GM19239 (cell line): ENCODE measurements at places on chromosomes 1 and 21.

GRCh38 chr1:22260860-22261432, 118.0 kb upstream of the WNT4 start:
- no peak for DNase-seq

- no peak for DNase-seq
These were observed 8.2 kb upstream of the TARBP1 start for GRCh38 chr1:234486858-234487840.

DNA sequence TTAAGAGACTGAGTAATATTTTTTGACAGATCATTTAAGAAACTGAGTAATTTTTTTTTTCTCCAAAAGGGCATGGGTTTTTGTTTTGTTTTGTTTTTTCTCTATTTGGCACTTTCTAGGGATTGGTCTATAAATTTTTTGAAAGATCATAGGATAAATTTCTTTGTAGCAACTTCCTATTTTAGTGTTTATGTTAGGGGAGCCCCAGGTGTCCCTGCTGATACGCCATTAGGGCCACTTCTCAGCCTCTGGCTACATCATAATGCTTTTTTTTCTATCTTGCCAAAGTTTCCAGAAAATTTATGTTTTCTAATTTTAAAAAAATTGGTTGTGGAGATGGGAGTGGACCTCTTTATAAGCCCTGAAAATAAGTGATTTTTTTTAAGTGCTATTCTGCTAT, 2.6 kb downstream of the GABPA start:
- no peak for DNase-seq

GRCh38 chr1:209045331-209046057, 538.0 kb upstream of the CAMK1G start:
- no peak for DNase-seq

- DNase-seq = no peak
These were observed 11.9 kb upstream of the PIGR start for GRCh38 chr1:206958144-206958543.

DNA sequence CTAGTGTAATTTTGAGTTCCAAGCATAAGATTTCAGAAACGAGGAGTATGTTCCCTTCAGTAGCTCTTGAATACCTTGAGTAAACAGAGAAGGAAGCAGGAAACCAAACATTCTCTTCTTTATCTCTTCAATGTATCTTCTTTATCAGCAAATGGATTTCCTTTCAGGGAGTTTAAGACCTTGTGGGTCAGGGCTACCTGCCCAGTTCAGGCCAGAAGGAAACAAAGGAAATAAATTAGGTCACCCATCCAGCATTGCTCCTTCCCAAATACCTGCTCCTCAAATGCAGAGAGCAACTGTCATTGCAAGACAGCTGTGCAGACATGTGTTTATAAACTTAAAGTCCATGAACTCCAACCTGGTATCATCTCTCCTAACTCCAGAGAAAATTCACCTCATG, 130.1 kb upstream of the SOD1 start:
- no peak for DNase-seq

GRCh38 chr1:21189421-21189820, 12.7 kb upstream of the EIF4G3 start:
- no peak for DNase-seq

- DNase-seq = no peak
These were observed 22.9 kb downstream of the ELAPOR1 start for GRCh38 chr1:109136766-109137165.

- DNase-seq = peak; percentile 73
These were observed 12.3 kb upstream of the GSTM4 start for GRCh38 chr1:109643385-109644230.

DNA sequence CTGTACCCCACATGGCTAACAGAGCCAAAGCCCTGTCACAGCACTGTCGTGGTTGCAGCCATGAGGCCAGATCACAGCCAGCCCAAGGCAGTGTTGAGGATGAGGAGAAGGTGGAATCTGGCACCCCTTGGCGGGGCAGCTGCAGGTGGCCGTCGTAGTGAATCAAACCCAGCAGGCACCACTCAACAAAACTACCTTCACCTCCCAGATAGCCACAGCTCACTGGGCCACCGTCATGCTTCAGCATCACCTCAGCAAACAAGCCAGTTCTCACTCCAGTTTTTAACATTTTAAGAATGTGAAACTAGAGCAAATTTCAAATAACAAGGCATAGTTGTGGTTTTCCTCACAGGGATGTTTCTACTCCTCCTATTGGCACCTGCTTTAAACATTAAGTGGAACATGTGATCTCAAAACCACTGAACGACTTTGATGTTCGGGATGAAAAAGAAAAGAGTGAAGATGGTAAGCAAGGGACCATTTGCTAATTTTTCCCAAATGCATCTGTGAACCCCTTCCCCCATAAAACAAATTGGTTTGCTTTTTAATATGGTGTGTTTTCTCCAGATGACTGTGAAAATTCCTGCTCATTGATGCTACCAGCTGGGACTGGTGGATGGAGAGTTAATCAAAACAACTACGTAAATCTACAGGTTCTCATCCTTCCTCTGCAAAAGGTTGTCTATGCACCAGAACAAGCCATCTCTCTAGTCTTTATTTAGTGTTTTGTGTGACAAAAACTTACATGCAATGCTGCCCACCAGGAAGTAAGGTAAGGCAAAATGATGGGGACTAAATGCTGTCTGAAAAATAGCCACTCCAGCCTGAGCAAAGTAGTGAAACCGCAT, 45.5 kb downstream of the TOR1AIP2 start:
- no peak for DNase-seq

DNA sequence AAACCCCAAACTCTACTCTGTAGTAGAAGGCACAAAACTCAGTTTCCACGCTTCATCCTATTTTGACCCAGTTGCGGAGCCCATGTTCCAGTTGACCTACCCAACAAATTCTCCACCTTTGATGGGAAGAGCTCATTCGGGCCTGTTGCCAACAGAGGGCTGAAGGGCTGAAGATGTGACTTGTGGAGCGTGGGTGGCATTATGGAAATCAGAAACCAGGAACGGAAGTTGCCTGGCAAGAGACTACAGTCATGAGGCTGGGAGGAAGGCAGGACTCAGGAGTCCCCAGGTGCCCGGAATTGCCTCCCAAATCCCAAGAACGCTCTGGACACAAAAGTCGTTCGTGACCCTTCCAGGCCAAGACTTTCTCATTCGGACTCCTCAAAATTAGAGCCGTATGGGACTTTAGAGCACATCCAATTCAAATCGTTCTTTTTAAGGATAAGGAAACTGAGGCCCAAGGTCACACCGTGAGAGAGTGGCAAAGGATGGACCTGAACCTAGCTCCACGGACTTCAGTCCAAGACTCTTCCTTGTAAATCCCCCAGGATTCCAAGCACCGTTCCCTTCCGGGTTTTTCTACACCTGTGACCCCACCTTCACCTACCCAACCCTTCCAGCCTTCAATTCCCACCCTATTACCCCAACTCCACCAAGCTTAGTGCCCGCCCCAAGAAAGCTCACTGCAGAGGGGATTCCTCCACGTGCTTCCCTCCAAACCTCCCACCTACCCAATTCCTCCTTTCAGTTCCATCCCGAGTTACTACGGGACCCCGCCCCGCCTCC, 739 bp downstream of the SMG5 start:
- no peak for DNase-seq

DNA sequence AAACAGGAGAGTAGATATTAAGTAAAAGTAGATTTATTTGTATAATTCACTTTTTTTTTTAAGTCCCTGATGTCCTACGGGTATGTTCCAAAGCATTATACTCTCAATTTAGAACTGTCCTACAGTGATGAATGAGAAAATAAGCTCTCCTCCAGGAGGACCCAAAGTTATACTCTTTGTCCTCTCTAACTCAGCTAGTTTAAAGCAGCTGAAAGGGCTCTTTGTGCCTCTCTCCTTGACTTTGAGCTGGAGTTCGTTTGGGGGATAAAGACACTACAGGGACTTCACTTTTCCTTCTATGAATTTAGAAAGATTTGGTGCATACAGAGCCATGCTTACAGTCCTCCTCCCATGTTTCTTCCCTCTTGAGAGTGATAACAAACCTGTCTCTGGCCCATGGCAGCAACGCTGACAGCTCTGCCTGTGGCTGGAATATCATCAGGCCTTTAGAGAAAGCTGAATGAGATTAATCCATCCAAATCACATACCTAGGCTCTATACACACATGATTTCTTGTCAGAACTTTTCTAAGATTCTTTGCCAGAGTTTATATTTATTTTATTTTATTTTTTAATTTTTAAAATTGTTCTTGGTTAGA, 134.3 kb downstream of the PIK3R3 start:
- no peak for DNase-seq

GRCh38 chr21:36125512-36126207, 9.2 kb upstream of the CBR3 start:
- no peak for DNase-seq

GRCh38 chr1:53559854-53560580, 100.8 kb downstream of the DMRTB1 start:
- no peak for DNase-seq

DNA sequence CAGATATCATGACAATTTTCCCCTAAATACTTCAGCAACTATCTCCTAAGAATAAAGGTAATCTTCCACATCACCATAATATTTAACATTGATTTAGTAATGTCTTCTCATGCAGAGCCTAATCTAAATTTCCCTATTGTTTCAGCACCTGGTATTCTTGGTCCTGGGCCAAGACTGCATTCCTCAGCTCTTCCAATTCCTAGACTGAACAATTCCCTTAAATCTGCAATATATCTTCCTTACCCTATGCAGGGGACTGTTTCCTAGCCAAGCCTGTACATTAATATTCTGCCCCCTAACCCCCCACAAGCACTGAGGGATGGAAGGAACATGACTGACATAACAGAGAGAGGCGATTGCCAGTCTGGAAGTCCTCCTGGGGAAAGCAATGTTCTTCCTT, 28.7 kb upstream of the DISP1 start:
- no peak for DNase-seq

GRCh38 chr1:155968670-155969069, 9.7 kb downstream of the ARHGEF2 start:
- DNase-seq = no peak

DNA sequence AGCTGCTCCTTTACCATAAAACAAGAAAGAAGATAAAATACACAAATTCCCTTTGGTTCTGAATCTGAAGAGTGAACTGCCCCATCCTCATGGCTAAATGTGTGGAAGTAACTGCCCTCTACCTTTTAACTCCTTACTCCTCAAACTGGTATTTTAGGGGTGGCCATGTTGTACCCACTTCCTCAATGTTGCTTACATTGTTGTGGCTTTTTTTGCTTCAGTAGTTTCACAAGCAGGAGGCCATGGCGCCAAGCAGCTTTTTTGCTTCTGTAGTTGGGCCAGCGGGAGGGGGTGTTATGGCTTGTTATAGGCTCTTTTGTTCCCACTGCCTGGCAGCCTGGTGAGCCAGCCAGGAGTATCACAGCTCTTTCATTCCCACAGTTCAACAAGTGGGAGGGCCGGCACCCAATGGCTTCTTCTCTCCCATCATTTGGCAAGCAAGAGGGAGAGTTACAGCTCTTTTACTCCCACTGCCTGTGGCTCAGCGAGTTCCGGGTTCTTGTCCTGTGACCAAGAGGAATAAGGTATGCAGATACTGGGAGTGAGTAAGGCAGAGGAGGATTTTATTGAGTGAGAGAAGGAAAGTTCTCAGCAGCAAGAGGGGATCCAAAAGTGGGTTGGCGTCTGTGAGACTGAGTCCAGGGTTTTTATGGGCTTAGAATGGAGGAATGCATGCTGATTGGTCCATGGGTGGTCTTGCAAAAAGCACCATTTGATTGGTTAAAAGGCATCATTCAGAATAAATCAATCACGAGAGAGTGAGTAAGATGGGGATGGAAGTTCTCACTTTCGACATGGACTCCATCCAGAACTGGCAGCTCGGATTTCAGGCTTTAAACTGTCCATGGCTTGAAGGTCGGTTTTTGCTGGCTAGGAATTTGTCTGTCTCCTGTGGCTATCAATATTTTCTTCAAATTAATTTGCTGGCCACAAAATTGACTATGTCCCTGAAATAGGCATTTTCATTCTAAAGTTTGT, 429.6 kb downstream of the HLX start:
- DNase-seq = no peak

DNA sequence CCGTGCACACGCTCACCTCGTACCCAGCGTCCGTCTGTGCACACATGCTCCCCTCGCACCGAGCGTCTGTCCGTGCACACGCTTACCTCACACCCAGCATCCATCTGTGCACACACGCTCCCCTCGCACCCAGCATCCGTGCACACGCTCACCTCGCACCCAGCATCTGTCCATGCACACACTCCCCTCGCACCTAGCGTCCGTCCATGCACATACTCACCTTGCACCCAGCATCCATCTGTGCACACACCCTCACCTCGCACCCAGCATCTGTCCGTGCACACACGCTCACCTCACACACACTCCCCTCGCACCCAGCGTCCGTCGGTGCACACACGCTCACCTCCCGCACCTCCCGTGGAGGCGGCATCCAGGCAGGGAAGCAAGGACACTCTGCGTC, 24.4 kb upstream of the COL18A1 start:
- DNase-seq = no peak

GRCh38 chr1:12536023-12536639, 81.9 kb downstream of the DHRS3 start:
- DNase-seq = no peak

DNA sequence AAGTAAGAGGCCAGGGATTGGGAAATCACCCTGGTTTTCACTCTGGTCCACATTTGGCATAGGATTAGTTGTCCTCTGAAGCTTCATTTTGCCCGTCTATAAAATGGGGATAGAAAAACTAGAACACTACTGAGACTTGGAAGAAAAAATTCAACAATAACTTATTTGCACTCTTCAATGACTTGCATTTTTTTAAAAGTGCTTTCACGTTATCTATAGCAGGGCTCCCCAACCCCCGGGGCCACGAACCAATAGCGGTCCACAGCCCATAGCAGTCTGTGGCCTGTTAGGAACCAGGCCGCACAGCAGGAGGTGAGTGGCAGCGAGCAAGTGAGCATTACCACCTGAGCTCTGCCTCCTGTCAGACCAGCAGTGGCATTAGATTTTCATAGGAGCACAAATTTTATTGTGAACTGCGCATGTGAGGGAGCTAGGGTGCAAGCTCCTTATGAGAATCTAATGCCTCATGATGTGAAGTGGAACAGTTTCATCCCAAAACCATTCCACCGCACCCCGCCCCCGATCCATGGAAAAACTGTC, 2.8 kb downstream of the KIAA1614 start:
- DNase-seq = no peak

GRCh38 chr1:157505481-157506272, 46.6 kb downstream of the FCRL5 start:
- peak; percentile 48 for DNase-seq
